ENCODE measurements at places on chromosomes 5 and 9. TPM values are rescaled to one million over a fixed set of nuclear protein-coding genes. Genes with fewer than 3 reads are reported as not detected.

GRCh38 chr5:134600600-134600999, 32.0 kb downstream of the SAR1B start:
- DNase-seq = no peak

DNA sequence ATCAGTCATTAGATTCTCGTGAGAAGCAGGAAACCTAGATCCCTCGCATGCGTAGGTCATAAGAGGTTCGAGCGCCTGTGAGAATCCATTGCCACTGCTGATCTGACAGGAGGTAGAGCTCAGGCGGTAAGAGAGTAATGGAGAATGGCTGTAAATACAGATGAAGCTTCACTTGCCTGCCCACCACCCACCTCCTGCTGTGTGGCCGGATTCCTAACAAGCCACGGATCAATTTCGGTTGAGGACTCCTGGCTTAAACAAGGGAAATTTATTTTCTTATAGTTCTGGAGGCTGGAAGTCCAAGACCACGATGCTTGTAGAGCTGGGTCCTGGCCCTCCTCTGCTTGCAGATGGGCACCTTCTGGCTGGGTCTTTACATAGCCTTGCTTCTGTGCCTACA, 200.4 kb downstream of the PCSK5 start:
- DNase-seq = no peak

DNA sequence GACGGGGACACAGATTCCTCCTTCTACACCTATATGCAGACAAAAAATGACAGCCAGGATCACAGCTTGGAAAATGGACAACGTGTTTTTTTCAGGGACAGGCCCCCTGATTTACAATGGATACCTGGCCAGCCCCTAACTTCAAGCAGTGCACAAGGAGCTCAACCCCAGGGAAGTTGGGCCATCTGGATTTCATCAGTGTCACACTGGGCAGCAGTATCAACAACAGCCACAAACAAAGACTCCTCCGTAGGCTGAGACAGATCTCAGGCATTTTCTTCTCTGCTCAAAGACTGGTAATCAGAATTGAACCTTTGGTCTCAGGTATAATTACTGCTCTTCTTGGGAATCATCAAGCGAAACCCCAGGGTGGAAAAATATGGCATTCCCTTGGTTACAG, 374.0 kb downstream of the ZNF608 start:
- DNase-seq = no peak

GRCh38 chr9:131808291-131808690, 68.4 kb upstream of the RAPGEF1 start:
- no peak for DNase-seq

- no peak for DNase-seq
Observed at GRCh38 chr5:171865471-171865870, 79.9 kb downstream of the SMIM23 start.

DNA sequence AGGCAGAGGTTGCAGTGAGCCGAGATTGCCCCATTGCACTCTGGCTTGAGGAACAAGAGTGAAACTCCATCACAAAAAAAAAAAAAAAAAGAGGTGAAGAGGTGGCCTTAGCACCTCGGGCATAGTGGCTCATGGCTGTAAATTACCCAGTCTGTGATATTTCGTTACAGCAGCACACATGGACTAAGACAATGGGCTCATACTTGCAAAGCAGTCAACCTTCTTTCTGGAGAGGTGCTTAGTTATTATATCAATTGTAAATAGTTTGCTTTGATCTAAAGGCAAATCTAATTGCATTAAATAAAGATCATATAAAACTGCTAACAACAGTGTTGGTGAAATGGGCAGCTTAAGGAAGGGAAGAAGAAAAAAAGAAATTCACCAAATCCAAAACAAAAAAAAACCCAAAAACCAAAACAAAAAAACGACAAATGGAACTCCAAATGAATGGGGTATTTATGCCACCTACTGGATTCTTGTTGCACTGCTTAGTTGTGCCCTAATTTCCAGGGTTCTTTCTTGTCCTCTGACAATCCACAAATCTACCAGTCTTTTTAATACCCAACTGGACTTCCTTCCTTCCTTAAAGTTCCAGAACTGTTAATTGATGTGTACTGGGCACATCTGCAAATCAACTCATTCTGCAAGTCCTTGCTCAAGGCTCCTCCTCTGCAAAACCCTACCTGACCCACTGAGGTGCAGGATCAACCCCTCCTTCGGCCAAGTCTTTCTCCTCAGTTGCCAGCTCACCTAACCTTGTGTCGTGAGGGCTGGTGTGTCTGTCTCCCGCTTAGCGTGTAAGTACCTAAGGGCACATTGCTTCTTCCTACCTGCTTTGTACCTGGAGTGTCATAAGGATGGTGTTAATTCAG, 35.0 kb upstream of the DMRT1 start:
- no peak for DNase-seq

- no peak for DNase-seq
Observed at GRCh38 chr5:10199692-10200091, 50.0 kb downstream of the ATPSCKMT start.

DNA sequence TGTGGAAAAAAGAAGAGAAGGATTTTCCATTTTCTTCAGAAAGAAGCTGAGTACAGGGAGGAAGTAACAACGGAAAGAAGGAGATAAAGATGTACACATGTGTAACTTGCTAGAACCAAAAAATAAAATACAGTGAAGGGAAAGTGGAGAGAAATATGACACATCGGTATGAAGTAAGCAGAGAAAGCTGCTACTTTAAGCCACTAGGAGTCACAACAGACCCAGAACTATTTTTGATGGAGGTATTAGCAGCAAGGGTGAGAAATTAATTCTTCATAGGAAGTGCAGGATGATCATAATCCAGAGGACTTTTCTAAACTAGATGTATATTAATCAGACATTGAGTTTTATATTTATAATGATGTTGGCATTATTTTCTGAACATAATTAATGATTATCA, 88.5 kb downstream of the FAM174A start:
- DNase-seq = no peak

- DNase-seq = no peak
Observed at GRCh38 chr5:62718324-62718723, 139.7 kb downstream of the LRRC70 start.

DNA sequence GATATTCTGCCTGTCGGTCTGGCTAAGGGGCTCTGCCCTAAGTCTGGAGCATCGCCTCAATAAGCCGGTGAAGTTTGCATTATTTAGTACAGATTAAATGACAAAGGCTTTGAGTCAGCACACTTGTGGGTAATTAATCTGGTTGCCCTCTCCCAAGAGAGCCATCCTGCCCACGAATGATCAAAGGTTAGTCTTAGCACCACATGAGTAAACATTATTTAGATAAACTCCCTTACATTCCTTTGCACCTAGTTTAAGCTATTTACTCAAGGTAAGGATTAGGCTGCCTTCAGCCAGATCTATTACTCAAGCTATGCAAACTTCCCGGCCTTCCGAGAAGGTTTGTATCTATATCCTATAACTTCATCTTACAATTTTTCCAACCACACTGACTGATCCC, 572.1 kb downstream of the CHSY3 start:
- DNase-seq = no peak

DNA sequence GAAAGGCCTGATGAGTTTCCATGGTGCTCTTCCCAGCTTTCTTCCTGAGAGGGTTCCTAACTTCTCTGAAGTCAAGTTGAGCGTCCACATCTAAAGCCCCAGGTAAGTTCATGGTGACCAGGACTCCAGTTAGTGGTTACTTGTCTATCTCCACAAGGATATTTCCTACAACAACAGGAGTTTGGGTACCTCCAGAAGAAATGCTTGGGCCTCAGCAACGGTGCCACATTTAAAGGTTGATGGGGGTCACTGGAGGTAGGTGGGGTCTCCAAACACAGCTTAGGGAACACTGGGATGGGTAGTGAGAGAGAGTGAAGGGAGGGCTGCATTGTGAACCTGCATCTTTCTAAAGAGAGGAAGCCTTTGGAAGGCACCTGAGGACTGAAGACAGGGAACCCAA, 123.4 kb downstream of the BOD1 start:
- DNase-seq = no peak

DNA sequence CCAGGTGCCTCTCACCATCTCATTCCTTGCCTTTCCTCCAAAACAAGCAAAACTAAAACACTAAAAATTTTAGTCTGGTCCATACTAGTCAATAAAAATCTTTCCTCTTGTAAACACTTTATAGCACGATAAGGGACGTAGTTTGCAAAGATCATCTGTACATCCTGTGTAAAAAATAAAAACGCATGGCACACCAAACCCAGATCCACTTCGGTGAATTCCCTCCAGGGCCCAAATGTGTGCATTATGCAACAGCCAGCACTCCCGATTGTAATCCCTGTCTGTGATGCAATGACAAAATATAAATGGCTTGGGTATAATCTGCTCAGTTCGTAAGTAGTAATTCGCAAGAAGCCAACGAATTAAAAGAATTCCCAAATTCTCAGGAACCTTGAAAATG, 1.4 kb downstream of the FAM169A start:
- DNase-seq = no peak

DNA sequence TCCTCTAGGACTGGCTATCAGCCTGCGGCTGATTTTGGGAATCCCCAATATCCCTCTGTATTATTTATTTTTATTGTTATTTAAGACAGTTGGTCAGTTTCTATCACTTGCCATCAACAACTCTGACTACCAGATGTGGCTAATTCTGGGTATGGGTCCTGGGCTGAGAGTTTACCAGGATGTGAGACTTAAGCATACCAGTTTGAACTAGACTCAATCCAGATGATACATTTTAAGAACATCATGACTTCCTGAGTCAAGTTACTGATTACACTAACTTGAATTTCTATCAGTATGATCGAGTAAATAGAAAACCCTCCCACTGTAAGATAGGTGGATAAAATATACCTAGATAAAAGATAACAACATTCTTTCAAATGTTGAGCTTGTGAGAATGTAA, 634.0 kb downstream of the MAT2B start:
- no peak for DNase-seq

DNA sequence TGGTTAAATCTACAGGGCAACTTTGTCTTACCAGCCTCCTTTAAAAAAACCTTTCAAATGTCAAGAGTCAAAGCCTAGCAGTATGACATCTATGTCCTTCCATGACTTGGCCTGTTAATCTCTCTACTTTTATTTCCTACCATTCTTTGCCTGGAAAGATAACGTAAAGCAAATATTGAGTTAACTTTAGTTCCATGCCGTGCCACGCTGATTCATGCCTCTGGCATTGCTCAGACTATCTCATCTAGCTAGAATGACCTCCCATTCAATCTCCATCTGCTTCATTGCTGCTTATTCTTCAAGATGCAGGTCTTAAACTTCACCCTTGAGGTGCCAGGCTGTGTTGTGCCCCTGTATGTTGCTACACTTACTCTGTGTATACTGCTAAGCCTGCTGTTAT, 729.8 kb downstream of the EFNA5 start:
- no peak for DNase-seq

DNA sequence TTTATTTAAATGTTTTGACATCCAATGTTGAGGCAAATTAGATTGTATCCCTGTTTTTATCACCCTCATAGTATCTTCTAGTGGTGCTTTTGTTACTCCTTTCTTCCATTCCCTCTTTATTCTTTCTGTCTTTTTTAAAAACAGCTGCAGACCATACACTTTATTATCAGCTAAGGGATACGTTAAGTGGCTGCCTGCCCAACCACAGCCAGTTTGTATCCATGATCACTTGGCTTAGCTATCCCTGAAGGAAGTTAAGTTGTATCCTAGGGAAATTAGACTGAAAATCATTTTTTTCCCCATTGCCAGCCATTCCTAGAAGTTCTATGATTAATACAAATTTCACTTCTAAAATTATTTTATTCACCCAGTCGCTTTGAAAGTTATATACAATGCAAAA, 1032.7 kb downstream of the NR2F1-AS1 start:
- no peak for DNase-seq

GRCh38 chr9:98881356-98881755, 62.4 kb upstream of the COL15A1 start:
- no peak for DNase-seq

DNA sequence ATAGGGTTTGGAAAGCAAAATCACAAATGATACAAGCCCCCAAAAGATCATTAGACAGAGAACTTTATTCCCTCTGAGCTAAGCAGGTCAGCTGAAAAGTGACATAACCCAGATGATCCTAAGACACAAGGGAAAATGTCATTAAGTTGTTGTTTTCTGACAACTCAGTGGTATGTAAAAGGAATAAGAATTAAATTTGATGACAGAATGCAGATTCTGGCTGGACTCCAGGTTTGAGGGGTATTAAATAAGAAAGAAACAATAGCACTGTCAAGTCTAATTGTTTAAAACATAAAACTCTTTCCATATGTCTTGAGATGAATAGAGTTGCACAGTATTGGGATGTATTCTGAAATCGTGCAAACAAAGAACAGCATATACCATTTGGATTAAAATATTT, 429.9 kb downstream of the CAAP1 start:
- DNase-seq = no peak

- no peak for DNase-seq
Observed at GRCh38 chr5:137714946-137715345, 20.9 kb downstream of the KLHL3 start.

DNA sequence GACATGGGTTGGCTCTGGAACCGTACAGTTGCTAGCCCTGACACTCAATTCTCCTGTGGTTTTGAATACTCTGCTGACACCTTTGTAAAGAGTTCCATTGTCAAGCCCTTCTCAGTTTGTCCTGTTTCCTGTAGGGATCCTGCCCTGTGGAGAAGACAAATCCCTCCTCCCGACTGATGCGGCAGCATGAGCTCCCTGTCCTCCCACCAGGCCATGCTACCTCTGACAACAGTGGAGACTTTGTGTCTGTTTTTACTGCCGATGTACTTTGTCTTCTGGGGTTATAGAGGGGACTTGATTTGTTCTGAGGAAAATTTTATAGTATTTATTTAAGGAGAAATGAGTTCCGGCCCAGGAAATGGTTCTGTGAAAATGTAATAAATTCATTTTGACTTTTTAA, 57.8 kb downstream of the PRLR start:
- no peak for DNase-seq

DNA sequence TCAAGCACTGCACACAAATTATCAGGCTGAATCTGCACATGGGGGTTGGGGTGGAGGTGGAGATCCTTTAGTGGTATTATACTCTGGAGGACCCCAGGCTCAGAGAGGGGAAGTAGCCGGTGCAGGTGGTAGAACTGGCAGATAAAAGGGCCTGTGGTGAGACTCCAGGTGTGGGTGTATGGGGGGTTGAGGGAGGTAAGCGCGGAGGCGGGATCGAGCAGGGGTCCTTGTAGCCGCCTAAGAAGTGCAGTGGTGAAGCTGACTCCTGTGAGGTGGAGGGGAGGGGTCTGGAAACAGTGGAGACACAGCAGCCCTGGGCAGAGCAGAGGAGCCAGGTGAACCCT, 841 bp downstream of the ACSL6 start:
- DNase-seq = no peak

DNA sequence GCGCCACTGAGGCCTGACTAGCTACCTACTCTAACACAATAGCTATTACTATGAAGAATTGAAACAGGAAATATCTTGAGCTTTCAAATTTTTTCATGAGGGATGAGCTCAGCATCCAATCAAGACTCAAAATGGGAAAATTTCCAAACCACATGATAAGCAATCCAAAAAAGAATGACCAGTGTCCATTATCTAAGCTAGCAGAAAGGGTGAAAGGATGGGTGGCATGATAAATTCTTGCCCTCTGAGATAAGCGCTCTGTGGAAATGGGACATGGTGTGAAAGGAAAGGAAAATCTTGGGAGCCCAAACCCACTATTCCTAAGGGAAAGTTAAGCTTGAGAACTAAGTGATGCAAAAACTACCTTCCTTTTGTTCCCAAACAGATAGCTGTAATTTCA, 170.2 kb upstream of the NREP start:
- DNase-seq = no peak

Gene GMCL2
- total RNA-seq = not detected

Gene CCNO
- not detected for total RNA-seq

Gene RAD1
- 54.8 TPM for total RNA-seq

Gene GABRA6
- total RNA-seq = not detected

Gene GARIN3
- total RNA-seq = 0.47 TPM

Gene GABRP
- total RNA-seq = not detected

Gene RMI1
- total RNA-seq = 34.4 TPM

Gene CCL21
- total RNA-seq = not detected

Gene SAXO1
- total RNA-seq = not detected

Gene TMEM267
- total RNA-seq = 20.4 TPM

Data from activated naive CD8-positive, alpha-beta T cell treated with anti-CD3 and anti-CD28 coated beads for 36 hours (primary cell).